ENCODE measurements at places on chromosomes 6 and 20. TPM values are rescaled to one million over a fixed set of nuclear protein-coding genes. Genes with fewer than 3 reads are reported as not detected.

- DNase-seq: no peak
These were observed 19.3 kb downstream of the MYLK4 start for GRCh38 chr6:2731281-2731909.

GRCh38 chr20:48425817-48426612 lies 401.8 kb downstream of the PREX1 start:
- DNase-seq: no peak

- DNase-seq: no peak
These were observed 31.5 kb downstream of the AAR2 start for GRCh38 chr20:36267605-36268381.

- no peak for DNase-seq
These were observed 53.5 kb downstream of the GOPC start for GRCh38 chr6:117548797-117549301.

GRCh38 chr6:109082188-109082577 lies 12.5 kb downstream of the SESN1 start:
- no peak for DNase-seq

DNA sequence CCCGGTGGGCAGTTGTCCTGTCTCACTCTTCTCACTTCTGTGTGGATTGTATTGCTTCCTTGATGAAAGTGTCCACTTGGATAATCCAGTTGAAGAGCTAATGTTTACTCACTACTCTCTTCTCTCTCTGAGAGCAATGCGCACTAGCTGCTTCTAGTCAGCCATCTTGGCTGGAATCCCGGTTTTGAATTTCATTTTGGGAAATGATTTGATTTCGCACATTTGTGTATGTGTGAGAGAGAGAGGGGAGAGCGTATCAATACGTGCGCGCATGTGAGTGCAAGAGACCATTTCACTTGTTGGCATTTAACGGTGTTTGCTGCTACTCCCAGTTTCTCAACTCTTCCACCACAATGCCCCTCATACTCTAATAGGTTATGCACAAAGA lies 67.8 kb downstream of the KLHL32 start:
- no peak for DNase-seq

DNA sequence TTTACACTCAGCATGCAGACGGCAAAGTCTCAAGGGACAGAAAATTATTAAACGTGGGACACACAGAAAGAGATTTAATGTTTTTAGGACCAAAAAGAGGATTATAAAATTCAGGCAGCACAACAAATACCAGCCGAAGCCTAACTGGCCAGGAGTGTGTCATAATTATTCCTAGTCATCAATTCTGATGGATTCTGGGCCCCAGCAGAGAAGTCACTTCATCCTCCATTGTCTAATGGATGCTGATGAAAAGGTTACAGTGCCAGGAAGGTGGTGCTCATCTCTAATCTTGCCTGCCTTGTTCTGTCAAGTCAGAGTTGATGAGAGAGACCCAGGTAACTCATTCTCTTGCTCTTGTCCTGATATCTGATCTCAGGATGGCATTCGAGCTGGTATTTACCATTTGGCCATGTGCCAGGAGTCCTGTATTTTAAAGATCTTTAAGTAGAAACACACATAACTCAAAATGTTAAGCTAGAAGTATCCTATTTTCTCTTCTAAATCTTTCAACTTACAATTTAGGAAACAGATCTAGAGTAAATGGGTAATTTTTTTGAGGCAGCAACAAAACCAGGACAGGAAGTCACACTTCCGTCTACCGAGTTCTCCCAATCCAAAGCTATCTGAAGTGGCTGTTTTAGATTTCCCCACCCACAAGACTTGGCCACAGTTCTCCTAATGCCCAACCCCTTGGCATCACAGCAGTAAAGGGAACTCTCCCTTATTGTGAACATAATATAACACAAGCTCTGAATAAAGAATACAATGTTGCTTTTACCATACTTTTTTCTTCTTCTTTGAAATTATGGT lies 50.0 kb downstream of the ADAT2 start:
- no peak for DNase-seq

- DNase-seq: no peak
These were observed 111.3 kb upstream of the MLN start for GRCh38 chr6:33915134-33915533.

DNA sequence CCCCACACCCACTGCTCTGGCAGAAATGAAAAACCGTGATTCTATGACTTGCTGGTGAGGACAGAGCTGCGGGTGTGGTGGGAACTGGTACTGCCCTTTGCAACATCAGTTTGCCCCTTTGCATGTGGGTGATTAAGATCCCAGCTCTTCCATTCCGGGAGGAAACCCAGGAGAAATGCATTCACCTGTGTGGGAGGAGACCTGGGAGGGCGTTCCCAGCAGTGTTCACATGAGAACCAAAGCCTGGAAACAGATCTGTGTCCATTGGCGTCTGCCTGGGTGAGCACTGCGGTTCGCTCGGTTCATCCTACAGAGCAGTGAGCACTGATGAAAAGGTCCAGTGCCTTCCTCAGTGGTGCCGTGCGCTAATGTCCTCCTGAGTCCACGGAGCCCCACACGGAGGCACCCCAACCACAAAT lies 89.7 kb downstream of the SMOC2 start:
- no peak for DNase-seq

DNA sequence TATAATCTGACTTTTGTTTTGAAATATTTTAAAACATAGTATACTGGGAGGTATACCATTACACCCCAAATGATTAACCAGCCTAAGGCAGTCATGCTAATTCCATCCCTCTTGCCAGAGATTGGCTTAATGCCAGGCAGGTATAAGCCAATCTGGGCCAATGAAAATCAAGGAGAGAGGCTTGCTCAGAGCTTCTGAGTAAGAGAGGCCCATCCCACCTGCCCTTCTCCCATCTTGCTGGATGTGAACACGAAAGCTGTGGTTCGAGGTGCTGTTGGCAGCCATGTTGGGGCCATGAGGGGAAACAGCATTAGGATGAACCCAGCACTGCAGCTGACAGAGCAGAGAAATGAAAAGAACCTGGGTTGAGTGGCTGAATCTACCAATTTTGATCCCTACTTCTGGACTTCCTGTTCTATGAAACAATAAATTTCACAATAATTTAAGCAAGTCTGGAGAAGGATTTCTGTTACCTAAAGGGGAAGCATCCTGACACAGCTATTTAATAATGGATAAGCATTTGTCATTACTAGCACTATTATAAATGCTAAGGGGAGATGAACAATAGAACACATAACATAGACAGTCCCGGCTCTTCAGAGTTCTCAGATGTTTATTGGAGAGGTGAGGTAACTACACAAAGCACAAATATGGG lies 152.3 kb downstream of the CDC5L start:
- DNase-seq: no peak

DNA sequence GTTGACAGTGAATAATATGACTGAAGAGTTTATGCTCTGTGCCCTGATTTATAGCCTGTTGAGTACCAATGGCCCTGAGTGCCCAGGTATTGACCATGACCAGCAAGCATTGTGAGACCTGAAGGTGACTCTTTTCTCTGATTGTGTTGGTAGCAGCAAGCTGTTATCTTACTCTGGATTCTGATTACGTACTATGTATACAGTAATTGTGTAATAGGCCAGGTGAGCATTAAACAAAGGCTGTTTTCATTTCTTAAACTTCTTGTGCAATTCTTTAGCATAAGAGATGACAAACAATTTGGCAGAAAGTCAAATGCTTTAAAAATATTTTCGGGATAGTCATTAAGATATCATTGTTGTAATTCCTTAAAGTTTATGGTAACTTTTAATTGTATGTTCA lies 111.7 kb upstream of the PTPRK start:
- no peak for DNase-seq

Gene MACROD2
- 5.3 TPM for total RNA-seq

Gene THBS2
- total RNA-seq: not detected

Gene ACOT8
- total RNA-seq: 32.4 TPM

Gene TGM2
- total RNA-seq: 60.8 TPM

Gene SRF
- 23.1 TPM for total RNA-seq

Gene LRFN2
- not detected for total RNA-seq

Measured in B cell (primary cell).